ENCODE measurements at places on chromosomes 16 and 17. TPM values are rescaled to one million over a fixed set of nuclear protein-coding genes. Genes with fewer than 3 reads are reported as not detected.

Gene ADAP2
- 2.3 TPM for total RNA-seq

GRCh38 chr17:77735081-77735565 is 223.4 kb upstream of the TNRC6C start:
- DNase-seq = no peak
- no peaks in the 10 kb centered on the region for H3K4me1 ChIP-seq
- no peak overlapping the region for H3K27ac ChIP-seq
- H3K27me3 ChIP-seq = peaks cover 14% of the 10 kb centered on the region
- H3K4me3 ChIP-seq = no peak overlapping the region

Gene SOX8
- 6.7 TPM for total RNA-seq

- peaks cover 1% of the 10 kb centered on the region for H3K4me1 ChIP-seq
- no peak for DNase-seq
Observed at GRCh38 chr17:20074001-20074400, 64.8 kb downstream of the SPECC1 start.

GRCh38 chr16:84308120-84308519 is 13.4 kb downstream of the WFDC1 start:
- no peaks in the 10 kb centered on the region for H3K36me3 ChIP-seq
- H3K4me1 ChIP-seq = peaks cover 5% of the 10 kb centered on the region
- DNase-seq = peak; percentile 20
- no peak overlapping the region for H3K4me3 ChIP-seq

DNA sequence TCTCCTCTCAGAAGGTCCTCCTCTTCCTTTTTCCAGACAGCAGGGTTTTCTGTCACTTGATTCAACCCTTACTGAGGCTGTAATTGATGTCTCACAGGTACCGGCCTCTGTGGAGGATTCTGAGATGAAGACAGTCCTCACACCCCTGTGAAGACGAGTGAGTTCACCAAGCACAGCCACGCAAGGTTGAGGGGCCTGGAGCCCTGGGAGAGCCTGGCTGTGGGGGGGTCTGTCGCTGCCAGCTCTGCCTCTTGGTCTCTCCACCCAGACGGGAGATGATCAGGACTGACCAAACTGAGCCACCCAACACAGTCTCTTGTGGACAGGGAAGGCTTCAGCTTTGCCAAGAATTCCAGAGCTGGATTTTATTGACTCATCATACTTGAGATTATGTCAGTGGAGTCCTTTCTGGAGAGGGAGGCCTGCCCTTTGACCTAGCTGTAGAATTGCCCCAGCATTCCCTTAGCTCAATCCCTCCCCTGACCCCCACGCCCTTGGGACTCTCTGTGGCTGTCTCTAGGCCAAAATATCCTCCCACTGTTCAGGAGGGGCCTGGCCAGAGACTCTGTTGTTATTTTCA is 51.1 kb upstream of the CRHR1 start:
- H3K36me3 ChIP-seq = no peaks in the 10 kb centered on the region
- H3K4me3 ChIP-seq = no peak overlapping the region
- H3K27ac ChIP-seq = no peak overlapping the region
- peaks cover 55% of the 10 kb centered on the region for H3K27me3 ChIP-seq
- H3K4me1 ChIP-seq = no peaks in the 10 kb centered on the region

GRCh38 chr16:17160285-17160853 is 310.4 kb downstream of the XYLT1 start:
- no peak overlapping the region for H3K27ac ChIP-seq
- no peak for DNase-seq
- no peaks in the 10 kb centered on the region for H3K4me1 ChIP-seq
- H3K36me3 ChIP-seq = no peaks in the 10 kb centered on the region

Gene POLR3E
- total RNA-seq = 69.6 TPM

DNA sequence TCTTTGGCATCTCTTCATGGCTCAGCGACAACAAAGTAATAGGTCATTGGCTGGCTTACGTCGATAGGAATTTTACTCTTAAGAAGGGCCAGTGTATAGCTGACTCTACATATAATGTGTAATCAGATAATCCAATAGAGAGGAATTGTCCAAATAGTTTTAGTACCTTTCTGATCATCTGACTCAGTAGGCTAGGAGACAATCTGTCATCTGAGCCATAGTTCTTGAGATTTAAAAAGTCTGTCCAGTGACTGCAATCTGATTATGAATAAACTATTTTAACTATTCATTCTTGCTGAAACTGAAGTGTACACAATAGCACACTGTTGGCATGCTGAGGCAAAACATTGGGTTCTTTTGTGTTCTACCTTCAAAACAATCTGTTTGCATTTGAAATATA is 21.4 kb upstream of the NOL11 start:
- H3K36me3 ChIP-seq = peaks cover 16% of the 10 kb centered on the region
- no peaks in the 10 kb centered on the region for H3K27me3 ChIP-seq
- peaks cover 8% of the 10 kb centered on the region for H3K4me1 ChIP-seq
- H3K27ac ChIP-seq = no peak overlapping the region

GRCh38 chr16:48498769-48499631 is 111.0 kb downstream of the N4BP1 start:
- no peak for DNase-seq
- H3K27ac ChIP-seq = peak overlapping the region; percentile 49
- H3K36me3 ChIP-seq = no peaks in the 10 kb centered on the region
- H3K4me1 ChIP-seq = no peaks in the 10 kb centered on the region
- H3K27me3 ChIP-seq = no peaks in the 10 kb centered on the region
- no peak overlapping the region for H3K4me3 ChIP-seq

Gene KRTAP9-4
- not detected for total RNA-seq

DNA sequence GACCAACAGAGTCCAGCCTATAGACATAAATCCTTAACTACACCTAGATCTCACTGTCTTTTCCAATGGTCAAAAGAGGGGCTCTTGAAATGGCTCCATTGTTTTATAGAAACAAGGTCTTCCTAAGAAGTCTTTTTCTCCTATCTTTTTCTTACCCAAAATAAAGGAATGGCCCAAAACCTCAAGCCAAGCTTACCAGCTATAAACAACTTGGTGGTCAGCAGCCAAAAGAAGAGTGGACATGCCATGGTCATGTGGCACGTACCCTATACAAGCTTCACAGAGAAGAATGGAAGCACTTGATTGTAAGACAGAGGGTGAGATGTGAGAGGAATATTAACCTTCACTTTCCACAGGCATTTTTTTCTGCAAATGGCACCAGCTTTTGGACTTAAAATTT is 82.1 kb upstream of the GNAO1 start:
- no peak overlapping the region for H3K4me3 ChIP-seq
- no peaks in the 10 kb centered on the region for H3K27me3 ChIP-seq
- H3K4me1 ChIP-seq = peaks cover 1% of the 10 kb centered on the region

DNA sequence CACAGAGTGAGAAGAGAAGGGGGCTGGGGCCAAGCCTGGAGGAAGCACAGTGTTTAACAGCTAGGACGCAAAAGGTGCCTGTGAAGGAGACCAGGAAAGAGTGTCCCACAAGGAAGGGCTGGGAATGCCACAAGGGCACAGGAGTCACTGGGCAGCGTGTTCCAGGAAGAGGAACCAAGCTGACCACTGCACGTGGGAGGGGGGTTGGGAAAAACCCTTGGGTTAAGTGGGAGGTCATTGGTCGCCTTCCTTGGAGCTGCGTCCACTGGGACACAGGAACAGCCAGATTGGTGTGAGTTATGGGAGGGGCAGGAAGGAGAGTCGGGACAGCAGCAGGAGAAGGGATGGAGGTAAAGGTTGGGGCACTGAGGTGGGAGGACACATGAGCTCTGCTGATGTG is 12.9 kb downstream of the TTYH2 start:
- H3K36me3 ChIP-seq = no peaks in the 10 kb centered on the region
- no peak for DNase-seq
- H3K27me3 ChIP-seq = peaks cover 19% of the 10 kb centered on the region

- peaks cover 10% of the 10 kb centered on the region for H3K36me3 ChIP-seq
- peak overlapping the region; percentile 73 for H3K27ac ChIP-seq
- H3K4me1 ChIP-seq = peaks cover 21% of the 10 kb centered on the region
- DNase-seq = no peak
- H3K27me3 ChIP-seq = no peaks in the 10 kb centered on the region
Observed at GRCh38 chr16:75333721-75334163, 82.3 kb upstream of the BCAR1 start.

Data from progenitor cell of endocrine pancreas (in vitro differentiated cells).